NCI-H446 (cell line): ENCODE measurements at places on chromosomes 11 and 22.

DNA sequence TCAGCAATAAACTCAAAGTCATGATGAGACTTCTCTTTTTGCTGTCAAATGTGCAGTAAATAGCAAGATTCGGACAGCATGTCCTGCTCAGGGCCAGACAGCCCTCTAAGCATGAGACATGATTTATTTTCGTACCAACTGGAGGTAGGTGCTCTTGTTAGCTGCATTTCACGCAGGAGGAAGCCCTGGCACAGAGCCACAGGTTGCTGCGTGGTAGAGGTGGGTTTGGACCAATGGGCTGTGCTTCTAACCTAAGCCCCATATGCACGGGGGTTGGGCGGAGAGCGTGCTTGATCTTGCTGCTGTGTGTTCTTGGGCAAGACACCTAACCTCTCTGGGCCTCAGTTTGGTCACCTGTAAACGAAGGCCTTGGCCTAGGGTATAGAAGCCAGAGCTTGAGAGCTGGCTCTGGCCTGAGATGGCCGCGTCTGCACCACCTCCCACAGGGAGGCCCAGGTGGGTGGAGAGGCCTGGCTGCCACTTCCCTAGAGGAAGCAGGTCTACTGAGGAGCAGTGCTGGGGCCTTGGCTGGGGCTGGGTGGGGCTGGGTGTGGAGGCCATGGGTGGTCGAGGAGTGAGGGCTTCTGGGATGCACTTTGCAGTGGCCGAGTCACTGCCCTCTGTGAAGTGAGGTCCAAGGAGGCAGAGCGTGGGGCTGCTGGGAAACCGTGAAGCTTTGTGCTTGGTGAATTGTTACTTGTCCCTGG, 38.5 kb upstream of the GRAMD4 start:
- DNase-seq: no peak

DNA sequence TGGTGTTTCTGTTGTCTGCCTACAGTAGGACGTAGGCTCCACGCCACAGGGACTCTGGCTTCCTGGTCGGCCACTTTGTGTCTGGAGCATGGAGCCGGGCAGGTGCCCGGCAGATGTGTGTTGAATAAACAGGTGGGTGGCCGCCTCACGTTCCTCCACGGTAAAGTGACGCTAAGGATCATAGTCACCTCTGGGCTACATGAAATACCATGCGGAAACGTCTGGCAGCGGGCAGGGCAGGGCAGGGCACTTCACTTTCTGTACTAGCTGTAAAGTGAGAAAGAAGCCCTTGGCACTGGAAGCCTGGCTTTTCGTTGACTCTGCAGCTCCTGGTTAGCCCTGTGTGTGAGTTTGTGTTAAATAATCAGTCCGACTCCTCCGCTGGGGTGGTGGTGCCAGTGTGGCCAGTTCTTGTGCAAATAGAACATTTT, 52.4 kb downstream of the MCM5 start:
- no peak for DNase-seq

DNA sequence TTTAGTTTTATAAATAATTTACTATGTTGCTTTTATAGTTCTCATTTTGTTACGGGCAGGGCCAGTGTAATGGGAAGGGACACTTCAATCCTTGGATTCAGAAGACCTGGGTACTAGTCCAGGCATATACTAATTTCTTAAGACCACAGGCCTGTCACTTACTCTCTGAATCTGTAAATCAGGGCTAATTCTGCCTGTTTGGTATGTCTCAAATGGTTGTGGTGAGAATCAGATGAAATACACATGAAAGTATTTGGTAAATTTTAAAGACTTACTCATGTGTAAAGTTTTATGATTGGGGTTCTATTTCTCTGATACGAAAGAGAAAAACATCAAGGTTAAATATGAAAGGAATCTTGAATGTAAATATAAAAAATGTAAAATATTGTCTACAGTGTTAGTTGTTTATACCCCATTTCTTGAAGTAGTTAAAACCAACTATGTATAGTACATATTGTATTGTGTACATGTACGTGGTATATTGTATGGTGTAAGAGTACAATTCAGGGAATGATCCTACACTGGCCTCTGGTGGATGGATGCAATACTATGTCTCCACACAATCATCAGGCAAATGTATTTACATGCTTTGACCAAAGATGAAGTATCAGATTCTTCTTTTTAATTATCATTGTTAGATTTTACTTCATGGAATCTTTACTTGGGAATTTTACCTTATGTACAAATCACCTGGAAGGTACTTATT, 24.5 kb upstream of the RAG2 start:
- peak; percentile 6 for DNase-seq

DNA sequence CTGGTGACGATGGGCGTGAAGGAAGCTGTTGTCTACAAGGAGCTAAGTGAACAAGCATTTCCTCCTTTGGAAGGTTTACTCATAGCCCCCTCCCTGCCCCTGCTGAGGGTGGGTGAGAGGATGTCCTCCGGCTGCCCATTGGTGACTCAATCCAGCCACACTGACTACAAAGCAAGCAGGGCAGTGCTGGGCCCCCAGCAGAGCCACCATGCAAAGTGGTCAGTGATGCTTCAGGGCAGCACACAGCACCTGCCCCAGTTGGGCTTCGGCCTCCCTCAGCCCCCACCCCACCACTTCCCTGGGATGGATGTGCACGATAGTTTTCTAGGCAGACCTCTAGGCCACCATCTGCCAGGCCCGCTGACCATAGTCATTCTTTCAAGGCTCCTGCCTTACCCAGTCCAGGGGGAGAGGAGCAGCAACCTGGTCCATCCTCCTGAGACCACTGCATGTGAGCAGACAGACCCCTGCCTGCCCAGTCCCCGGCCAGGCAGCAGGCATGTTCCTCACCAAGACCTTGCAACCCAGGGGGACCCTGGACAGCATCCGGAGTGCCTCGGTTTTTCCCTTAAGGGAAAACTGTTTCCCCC, 125.1 kb downstream of the BCR start:
- no peak for DNase-seq

GRCh38 chr22:44357296-44357965, 44.7 kb upstream of the SHISAL1 start:
- DNase-seq: no peak

DNA sequence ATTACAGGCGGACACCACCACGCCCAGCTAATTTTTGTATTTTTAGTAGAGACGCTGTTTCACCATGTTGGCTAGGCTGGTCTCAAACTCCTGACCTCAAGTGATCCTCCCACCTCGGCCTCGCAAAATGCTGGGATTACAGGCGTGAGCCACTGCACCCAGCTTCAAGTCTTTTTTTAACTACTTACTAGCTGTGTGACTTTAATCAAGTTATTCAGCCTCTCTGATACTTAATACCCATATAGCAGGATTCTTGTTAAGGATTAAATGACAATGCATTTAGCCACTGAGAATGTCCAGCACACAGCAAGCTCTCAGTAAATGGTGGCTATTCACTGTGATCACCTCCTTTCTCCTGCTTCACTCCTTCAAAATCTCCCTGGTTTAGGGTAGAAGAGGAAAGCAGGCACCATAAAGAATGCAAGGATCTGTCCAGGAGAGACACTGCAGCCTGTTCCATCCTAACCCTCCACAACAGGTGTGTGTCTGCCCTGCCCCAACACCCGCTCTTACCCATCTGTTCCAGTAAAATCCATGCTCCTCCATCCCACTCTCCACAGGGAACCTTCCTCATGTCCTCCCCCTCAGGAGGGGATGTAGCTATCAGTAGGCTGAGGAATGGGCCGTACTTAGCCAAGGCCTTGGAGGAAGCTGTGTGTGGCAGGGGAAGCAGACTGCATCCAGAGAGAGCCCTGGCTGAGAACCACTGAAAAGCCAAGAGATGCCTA, 69.3 kb downstream of the MICAL3 start:
- DNase-seq: no peak

DNA sequence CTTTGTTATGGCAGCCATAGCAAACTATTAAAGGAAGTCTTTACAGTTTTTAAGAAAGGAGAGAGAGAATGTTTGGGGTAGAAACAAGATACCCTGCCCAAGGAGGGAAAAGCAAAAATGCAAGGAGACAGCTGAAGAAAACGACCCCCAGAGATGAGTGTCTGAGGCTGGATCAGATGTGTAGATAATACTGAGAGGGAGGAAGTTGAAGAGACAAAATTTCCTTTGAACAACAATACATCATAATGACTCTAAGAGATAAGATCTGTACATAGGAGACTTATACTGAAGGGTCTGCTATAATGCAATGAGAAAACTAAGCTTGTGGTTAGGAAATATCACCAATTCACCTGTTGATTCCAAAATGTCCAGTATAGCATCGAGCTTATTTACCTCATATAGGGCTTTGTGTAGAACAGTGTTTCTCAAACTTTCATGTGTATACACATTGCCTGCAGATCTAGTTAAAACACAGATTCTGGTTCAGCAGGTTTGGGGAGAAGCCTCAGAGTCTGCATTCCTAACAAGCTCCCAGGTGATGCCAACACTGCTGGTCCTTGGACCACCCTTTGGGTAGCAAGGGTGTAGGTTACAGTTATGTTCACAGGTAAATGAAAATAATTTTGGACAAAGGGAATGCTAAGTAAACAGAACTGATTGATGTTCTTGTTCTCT, 5.8 kb upstream of the CEP295 start:
- DNase-seq: no peak

DNA sequence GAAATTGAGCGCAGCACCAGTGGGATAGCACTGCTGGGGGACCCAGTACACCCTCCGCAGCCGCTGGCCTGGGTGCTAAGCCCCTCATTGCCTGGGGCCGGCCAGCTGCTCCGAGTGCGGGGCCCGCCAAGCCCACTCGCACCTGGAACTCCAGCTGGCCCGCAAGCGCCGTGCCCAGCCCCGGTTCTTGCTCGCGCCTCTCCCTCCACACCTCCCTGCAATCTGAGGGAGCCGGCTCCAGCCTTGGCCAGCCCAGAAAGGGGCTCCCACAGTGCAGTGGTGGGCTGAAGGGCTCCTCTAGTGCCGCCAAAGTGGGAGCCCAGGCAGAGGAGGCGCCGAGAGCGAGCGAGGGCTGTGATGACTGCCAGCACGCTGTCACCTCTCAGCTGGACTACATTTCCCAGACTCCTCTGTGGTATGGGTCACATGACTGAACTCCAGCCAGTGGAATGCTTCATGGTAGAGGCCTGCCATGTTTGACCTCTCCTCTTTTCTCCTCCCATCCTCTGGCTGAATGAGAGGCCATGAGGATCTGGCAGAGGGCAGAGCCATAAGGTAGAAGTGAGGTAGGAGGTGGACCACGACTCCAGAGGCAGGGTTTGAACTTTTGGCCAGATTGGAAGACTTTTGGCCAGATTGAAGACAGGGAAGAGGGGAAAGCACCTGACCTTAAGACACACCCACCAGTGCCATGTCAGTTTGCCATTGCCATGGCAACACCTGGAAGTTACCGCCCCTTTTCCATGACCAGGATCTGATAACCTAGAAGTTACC, 6.2 kb downstream of the MRGPRD start:
- DNase-seq: peak; percentile 45

- DNase-seq: no peak
Measured at GRCh38 chr11:119993722-119994121, 144.2 kb downstream of the TRIM29 start.

GRCh38 chr11:69277074-69277809, 16.7 kb upstream of the MYEOV start:
- no peak for DNase-seq

DNA sequence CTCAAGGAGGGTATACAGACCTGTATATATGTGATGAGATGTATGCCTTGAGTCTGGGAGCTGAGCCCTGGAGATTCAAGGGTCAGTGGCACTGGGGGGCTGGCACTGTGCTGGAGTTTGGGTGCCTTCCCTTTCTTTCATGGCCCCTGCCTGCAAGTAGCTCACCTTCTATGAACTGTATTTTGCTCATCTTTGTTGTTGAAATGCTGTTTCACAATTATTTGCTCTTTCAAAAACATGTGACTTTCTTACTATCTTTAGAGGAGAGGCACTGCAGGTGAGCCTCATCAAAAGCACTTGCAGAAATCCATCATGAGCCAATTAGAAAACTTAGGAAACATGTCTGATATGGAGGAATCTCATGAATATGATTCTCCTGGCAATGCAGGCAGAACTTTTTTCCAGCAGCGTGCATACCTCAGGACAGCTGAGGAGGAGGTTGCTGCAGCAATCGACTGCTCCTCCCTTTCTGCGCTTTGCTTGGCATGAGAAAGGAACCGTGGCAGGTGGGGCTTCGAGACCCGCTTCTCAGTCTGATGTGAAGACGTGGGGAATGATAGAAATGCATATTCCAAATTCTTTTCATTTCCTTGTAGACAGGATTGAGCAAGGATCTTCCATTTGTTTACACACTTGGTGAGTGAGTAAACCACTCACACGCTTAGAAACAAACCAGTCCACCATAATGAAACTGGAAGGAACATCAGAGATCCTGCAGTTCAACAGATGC, 178.4 kb upstream of the E2F8 start:
- no peak for DNase-seq

- DNase-seq: no peak
Measured at GRCh38 chr11:87030458-87031054, 7.2 kb upstream of the TMEM135 start.

- DNase-seq: no peak
Measured at GRCh38 chr22:16932577-16932976, 75.4 kb downstream of the GAB4 start.

GRCh38 chr11:77087723-77088225, 14.9 kb upstream of the OMP start:
- no peak for DNase-seq

- DNase-seq: no peak
Measured at GRCh38 chr11:66287211-66287888, 1.6 kb downstream of the YIF1A start.

DNA sequence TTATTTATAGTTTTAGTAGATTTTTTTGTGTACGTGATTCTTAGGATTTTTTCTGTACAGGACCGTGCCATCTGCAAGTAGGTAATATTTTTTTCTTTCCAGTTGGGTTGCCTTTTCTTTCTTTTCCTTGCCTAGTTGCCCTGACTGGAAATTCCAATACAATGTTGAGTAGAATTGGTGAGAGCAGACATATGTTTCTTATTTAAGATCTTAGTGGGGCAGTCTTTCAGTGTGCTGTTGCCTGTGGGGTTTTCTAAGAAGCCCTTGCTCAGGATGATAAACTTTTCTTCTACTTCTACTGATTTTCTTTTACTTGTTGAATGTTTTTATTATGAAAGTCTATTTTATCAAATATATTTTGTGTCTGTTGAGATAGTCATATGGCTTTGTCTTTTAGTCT, 33.0 kb downstream of the ATXN10 start:
- DNase-seq: no peak

- no peak for DNase-seq
Measured at GRCh38 chr11:117849781-117850414, 25.4 kb upstream of the FXYD2 start.
